ENCODE measurements at places on chromosomes 12 and 14.

- no peak for DNase-seq
Observed at GRCh38 chr12:74614426-74614825, 76.8 kb downstream of the ATXN7L3B start.

DNA sequence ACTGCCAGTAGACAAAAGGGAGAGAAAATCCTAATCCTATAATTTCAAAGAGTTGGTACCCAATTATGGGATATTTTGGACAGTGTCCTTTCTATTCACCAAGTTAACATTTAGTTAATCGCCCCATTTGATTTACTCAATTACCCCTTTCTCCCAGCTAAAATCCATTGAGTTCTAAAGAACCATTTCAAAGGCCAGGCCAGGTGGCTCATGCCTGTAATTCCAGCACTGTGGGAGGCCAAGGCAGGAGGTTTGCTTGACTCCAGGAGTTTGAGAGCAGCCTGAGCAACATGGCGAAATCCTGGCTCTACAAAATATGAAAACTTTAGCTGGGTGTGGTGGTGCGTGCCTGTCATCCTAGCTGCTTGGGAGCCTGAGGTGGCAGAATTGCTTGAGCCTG lies 5.5 kb upstream of the GPR19 start:
- DNase-seq = no peak

DNA sequence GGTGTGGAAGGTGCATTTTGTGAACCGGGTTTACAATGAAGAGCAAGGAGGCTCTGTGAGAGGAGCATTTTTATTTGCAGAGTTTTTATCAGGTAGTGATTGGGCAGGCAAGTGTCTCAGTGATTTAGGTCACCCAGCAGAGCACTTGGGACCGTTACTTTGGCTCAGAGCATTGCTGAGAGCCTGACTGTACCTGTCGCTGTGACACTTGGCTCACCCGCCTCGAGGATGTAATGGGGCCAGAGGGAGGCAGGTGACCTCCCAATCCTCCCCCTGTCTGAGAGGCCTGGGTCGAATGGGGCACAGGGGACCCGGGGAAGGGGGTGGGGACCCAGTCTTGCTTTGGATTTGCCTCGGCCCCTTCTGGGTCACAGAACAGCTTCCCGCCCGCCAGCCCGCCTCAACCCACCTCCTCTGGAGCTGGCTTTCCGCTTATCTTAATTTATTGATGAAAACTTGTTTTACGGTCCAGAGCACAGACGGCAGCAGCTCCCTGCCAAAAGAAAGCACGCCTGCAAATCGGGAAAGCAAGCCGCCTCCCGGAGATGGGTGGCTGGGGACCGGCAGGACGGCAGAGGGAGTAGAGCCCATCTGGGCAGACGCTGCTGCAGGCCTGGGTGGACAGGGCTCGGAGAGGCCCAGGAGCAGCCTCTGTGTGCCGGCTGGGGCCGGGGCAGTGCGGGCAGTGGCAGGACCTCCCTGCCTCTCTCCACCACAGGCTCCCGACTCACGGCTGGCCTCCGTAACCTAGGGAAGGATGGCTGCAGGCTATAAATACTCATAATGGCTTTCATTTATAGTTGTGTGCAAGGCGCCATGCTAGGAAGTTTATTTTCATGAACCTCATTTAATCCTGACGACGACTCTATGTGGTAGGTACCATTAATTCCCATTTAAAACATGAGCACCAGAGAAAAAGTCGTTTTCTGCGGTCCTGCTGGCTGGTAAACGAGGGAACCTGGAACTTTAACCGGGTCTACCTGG lies 187.1 kb downstream of the TSPAN9 start:
- DNase-seq = no peak

DNA sequence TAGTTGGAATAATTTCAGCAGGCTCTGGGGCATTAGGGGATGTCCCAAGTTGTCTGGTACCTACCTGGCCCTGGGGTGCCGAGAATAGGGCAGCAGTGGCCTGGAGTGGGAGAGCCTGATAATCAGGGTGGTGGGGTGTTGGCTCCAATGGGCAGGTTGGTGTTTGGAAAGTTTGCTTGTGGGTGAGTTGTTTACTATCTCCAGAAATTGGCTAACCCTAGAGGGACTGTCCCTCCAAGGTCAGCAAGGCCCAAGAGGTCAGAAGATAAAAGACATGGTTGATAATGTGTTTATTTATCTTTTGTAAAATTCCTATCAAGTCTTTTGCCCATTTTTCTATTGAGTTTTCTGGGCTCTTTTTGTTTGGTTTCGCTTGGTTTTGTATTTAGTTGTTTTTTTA lies 105.1 kb downstream of the KICS2 start:
- DNase-seq = no peak

DNA sequence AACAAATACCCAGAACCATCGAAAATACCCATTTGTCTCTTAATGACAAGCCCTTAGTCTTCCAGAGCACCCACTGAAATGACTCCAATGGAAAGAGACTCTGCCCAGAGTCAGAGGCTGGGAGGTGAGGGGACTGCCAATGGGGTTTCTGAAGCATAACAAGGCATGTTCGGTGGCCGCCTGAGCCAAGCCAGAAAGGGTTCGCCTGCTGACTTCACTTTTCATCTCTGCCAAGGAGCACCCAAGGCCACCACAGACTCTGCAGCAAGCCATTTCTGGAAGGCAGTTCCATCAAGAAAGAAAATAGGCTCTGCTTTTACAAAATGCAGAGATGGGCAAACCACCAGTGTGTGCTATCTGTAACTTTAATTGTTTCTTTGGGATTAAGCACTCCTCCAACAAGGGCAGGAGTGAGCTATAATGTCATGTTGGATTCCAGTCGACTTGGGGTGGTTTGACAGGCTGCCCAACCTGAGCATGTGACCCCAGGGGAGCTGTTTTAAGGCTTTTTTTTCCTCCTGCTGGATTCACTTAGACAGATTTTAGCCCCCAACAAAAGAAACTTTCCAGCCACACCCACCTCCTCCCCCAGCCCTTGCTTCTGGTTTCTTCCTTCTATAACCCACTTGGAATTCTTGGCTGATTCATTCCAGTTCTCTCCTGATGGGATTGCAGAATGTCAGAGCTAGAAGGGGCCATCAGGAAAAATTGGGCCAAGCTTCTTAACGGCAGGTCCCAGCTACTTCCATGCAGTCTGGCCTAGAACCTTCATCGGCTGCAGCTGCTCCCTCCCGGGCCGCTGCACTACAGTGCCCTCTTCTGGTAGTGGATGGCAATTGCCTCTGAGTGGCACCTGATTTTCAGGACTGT lies 24.1 kb downstream of the CKAP4 start:
- DNase-seq = peak; percentile 59

GRCh38 chr14:41718477-41719166 lies 111.9 kb downstream of the LRFN5 start:
- no peak for DNase-seq

- no peak for DNase-seq
Observed at GRCh38 chr14:78767436-78767835, 597.3 kb downstream of the NRXN3 start.

GRCh38 chr14:49947506-49947905 lies 54.6 kb downstream of the ARF6 start:
- no peak for DNase-seq
